Sigmoid colon (tissue), 7 donors: ENCODE measurements at places on chromosomes 7 and 10. TPM values are rescaled to one million over a fixed set of nuclear protein-coding genes. Genes with fewer than 3 reads are reported as not detected.

DNA sequence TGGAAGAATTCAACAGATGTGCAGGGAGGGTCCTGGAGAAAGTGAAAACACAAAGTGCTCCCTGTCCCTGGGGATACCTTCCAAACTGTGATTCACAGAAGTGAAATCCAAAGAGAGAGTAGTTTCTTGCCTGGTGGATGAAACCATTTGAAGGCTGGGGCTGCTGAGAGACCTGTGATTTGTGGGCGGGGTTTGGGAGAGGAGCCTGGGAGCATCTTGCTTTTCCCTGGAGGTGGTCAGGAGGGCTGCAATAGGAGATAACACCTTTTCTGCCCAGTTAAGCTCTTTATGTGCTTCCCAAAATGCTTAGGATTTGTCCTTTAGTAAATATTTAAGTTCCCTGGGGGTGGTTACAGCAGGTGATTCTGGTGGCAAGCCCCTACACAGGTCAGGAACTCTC lies 105.3 kb upstream of the TPK1 start:
- H3K27ac ChIP-seq = no peak overlapping the region
- no peaks in the 10 kb centered on the region for H3K4me1 ChIP-seq
- no peaks in the 10 kb centered on the region for H3K36me3 ChIP-seq
- H3K4me3 ChIP-seq = no peak overlapping the region
- no peak for DNase-seq
- no peaks in the 10 kb centered on the region for H3K27me3 ChIP-seq

- no peaks in the 10 kb centered on the region for H3K27me3 ChIP-seq
- no peaks in the 10 kb centered on the region for H3K4me1 ChIP-seq
- H3K27ac ChIP-seq = no peak overlapping the region
- no peaks in the 10 kb centered on the region for H3K36me3 ChIP-seq
Measured at GRCh38 chr10:119365773-119366599, 158.6 kb downstream of the GRK5 start.

DNA sequence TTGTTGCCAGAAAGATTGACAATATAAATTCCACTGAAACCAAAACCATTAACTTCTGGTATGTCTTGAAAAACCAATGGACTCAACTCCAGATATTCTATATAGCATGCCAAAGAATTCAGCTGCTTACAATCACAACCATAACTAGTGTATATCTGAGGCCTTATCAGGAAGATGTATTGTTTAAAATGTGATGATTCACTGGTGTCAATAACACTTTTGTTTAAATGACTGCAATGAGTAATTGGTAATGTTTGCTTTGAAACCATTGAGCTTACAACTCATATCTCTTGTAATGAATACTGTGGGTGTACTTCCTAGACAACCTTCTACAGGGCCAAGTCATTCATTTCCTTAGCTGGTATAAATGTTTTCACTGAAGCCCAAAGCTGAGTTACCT lies 727.9 kb upstream of the KCND2 start:
- DNase-seq = no peak
- H3K4me1 ChIP-seq = no peaks in the 10 kb centered on the region
- no peak overlapping the region for H3K27ac ChIP-seq

DNA sequence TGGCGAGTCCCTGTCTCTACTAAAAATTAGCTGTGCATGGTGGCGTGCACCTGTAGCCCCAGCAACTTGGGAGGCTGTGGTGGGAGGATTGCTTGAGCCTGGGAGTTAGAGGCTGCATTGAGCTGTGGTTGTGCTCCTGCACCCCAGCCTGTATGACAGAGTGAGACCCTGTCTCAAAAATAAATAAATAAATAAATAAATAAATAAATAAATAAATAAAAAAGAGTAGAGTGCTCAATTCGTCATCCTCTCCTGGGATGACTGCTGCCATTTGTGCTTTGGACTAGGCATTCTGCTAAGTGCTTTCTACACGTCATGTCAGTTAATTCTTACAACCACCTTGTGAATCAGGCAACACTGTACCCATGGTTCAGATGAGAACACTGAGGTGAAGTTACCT lies 130.6 kb downstream of the DOCK1 start:
- H3K4me3 ChIP-seq = no peak overlapping the region
- no peak for DNase-seq
- no peaks in the 10 kb centered on the region for H3K27me3 ChIP-seq
- no peak overlapping the region for H3K27ac ChIP-seq
- no peaks in the 10 kb centered on the region for H3K4me1 ChIP-seq

DNA sequence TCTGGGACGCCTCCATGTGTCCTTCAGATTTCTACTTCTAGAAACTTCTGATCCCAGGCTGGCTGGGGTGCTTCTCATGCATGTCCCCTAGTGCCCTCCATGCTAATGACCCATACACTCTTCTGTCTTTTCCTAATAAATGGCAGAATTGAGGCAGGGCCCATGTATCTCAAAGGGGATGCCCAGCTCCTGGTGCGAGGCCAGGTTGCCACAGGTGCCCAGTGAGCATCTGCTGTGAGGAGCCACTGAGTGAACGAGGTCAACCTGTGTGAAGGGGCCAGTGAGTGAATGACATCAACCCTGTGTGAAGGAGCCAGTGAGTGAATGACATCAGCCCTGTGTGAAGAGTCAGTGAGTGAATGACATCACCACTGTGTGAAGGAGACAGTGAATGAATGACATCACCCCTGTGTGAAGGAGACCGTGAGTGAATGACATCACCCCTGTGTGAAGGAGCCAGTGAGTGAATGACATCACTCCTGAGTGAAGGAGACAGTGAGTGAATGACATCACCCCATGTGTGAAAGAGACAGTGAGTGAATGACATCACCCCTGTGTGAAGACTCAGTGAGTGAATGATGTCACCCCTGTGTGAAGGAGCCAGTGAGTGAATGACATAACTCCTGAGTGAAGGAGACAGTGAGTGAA lies 478.9 kb downstream of the PTPRN2 start:
- H3K27ac ChIP-seq = no peak overlapping the region
- no peak for DNase-seq
- no peaks in the 10 kb centered on the region for H3K27me3 ChIP-seq
- no peak overlapping the region for H3K4me3 ChIP-seq

DNA sequence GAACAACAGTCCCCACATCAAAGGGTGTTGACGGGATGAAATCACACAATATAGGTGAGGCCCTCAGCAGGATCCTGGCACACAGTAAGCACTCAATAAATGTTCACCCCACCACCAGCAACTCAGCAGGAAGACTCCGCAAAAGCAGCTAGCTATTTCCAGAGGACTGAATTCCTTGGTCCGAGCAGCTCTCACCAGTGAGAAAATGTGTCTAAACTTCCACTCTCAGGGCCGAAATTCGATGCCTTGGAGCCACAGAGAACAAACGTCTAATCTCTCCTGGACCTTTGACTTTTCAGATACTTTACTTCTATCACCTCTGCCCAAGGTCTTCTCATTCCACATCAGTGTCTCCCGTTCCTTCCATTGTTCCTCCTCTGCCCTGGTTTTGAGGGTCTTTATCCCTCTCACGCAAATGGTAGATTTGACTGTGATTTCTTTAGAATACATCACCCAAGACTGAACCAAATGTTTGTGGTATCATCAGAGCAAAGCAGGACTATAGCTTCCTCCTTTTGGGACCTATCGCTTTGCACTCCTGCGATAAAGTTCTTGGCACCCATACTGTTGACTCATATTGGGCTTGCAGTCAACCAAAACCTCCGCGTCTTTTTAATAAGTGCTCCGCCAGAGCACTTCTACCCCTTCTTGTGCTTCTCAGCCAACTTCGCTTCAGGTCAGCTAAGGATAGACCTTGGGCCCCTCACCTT lies 903 bp upstream of the NT5C2 start:
- H3K4me1 ChIP-seq = peaks cover 32% of the 10 kb centered on the region
- no peaks in the 10 kb centered on the region for H3K36me3 ChIP-seq
- DNase-seq = no peak

DNA sequence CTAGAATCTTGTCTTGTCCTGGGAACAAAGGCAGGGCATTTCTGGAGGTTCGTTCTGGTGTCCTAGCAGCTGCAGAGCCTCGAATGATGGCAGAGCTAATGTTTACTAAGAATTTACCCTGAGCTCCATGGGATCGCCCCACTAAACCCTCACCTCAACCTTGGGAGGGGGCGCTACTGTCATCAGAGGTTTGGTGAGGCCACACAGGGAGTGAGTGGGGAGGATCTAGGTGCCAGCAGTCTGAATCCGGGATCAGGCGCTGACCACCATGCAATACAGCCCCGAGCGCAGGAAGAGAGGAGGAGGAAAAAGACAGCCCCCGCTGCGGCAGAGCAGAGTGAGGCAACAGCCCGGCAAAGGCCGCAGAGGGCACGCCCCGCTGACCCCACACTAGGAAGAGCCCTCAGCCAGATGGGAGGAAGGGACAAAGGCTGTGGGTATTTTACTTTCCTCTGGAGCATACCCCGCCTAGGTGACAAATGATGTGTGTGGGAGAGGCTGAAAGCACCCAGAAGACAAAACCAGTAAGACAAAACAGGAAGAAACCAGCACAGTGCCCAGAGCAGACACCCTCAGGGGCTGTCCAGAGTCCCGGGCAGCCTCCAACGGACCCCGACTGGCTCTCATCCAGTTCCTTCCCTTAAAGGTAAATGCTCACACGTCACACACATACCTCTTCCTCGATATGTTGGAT lies 103.5 kb downstream of the FAM53B start:
- peak overlapping the region; percentile 54 for H3K27ac ChIP-seq
- no peak overlapping the region for H3K4me3 ChIP-seq
- no peaks in the 10 kb centered on the region for H3K36me3 ChIP-seq
- DNase-seq = no peak

DNA sequence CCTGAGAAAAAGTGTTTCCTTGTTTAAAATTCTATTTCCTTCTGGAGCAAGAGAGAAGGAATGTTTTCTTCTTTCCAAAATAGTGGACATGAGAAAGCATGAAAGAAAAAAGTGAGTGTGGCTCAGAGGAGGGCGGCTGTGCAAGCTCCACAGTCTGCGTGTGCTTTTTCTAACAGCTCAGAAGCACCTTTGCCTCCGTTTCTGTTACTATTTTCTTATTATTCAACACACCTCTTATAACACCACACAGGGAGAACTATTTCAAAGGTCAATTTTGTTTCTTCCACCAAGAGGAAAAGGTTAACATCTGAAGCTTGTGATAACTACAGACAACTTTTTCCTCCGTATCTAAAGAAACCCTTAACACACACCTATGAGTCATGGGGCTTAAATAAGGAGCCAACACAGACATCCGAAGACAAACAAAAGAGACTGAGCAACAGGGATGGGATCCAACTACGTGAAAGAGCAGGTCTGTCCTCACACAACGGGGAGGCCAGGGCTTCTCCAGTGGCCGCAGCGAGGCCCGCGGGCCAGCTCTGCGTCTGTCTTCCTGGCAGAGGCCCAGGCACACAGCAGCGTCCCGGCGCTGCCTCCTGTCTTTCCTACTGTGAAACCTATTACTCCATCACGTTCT lies 36.2 kb upstream of the NCAPG2 start:
- no peaks in the 10 kb centered on the region for H3K27me3 ChIP-seq
- H3K4me3 ChIP-seq = no peak overlapping the region
- DNase-seq = peak; percentile 89
- H3K4me1 ChIP-seq = peaks cover 28% of the 10 kb centered on the region
- H3K36me3 ChIP-seq = peaks cover 31% of the 10 kb centered on the region

- no peaks in the 10 kb centered on the region for H3K36me3 ChIP-seq
- H3K4me1 ChIP-seq = no peaks in the 10 kb centered on the region
- no peaks in the 10 kb centered on the region for H3K27me3 ChIP-seq
- H3K27ac ChIP-seq = no peak overlapping the region
- DNase-seq = no peak
Measured at GRCh38 chr7:69184339-69184738, 413.9 kb upstream of the AUTS2 start.

DNA sequence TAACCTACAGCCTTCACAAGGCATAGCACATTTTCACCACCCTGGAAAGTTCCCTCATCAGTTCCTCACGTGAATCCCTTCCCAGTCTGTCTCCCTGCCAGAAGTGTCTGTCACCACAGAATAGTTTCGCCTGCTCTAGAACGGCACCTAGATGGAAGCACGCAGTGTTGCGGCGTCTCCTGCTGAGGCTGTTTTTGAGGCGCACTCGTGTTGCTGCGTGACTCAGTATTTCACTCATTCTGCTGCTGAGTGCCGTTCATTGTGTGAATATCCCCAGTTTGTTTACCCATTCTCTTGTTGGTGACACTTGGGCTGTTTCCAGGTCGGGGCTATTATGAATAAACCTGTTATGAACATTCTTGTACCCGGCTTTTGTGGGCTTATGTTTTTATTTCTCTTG lies 12.8 kb downstream of the NOS3 start:
- peaks cover 1% of the 10 kb centered on the region for H3K27me3 ChIP-seq
- DNase-seq = no peak
- no peaks in the 10 kb centered on the region for H3K4me1 ChIP-seq
- H3K27ac ChIP-seq = no peak overlapping the region

- no peaks in the 10 kb centered on the region for H3K36me3 ChIP-seq
- H3K27ac ChIP-seq = peak overlapping the region; percentile 100
- H3K27me3 ChIP-seq = no peaks in the 10 kb centered on the region
- DNase-seq = peak; percentile 72
- H3K4me1 ChIP-seq = peaks cover 49% of the 10 kb centered on the region
Measured at GRCh38 chr10:73998623-73998928, 660 bp downstream of the VCL start.

GRCh38 chr7:25149836-25150235 lies 24.8 kb upstream of the CYCS start:
- H3K4me1 ChIP-seq = no peaks in the 10 kb centered on the region
- H3K27me3 ChIP-seq = no peaks in the 10 kb centered on the region
- DNase-seq = no peak
- peaks cover 24% of the 10 kb centered on the region for H3K36me3 ChIP-seq
- no peak overlapping the region for H3K4me3 ChIP-seq

DNA sequence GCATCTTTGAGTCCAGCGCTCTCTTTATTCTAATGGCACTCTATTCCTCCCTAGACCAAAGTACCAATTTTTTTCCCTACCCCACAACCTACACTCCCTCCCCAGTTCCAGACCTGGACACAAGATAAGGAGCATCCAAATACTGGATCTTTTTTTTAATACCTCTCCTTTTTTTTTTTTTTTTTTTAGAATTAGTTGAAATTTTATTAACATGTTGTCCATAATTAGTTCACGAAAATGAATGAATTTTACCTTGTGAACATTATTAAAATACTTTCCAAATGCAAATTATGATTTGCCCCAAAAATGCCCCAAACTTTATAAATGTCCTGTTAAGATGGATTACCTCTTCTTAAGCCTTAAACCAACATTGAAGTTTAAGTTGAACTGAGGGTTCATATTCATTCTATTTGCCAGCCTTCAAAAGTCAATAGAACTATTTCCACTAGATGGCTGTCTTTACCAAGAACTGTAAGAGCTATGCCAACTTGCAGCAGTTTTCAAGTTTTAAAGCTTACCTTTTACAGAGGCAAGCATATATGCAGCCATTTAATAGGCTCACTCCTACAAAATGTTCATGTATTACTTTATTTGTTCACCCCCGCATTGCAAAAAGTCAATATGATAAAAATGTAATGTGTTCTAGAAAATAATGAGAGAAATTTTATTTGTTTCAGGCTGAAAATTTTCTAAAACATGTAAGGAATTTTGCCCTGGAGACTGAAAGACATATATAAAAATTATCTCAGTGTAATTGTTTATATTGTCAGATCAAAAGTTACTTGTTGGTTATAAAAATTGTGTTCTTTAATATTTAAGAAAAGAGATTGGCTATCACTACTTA lies 39.7 kb upstream of the TNKS2 start:
- DNase-seq = no peak
- no peaks in the 10 kb centered on the region for H3K36me3 ChIP-seq
- H3K4me1 ChIP-seq = no peaks in the 10 kb centered on the region

FAM237B gene
- total RNA-seq = not detected

CALML5 gene
- total RNA-seq = not detected

HEPACAM2 gene
- not detected for total RNA-seq
